NCI-H510A treated with DMSO at 0.1 percent for 48 hours (cell line): ENCODE measurements at places on chromosomes 2 and 18.

GRCh38 chr18:23716516-23716915, 27.3 kb downstream of the LAMA3 start:
- DNase-seq: no peak

GRCh38 chr2:174974131-174974530, 31.1 kb downstream of the CHN1 start:
- no peak for DNase-seq

- no peak for DNase-seq
Measured at GRCh38 chr18:2410688-2411087, 160.6 kb downstream of the METTL4 start.

DNA sequence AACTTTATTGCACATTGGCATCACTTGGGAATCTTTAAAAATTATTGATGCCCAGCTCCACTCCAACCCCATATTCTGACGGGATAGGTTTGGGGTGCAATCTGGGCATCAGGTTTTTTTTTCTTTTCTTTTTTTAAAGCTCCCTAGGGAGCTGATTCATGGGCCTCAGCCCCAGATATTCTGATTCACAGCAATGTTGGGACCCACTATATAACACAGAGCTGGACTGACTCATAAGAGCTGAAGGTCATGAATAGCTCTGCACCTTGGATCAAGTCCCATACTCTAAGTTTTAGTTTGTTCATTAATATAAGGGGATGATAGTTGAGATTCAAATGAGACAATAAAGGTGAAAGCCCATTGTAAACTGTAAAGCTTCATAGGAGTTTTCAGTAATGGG, 191.1 kb upstream of the REV1 start:
- DNase-seq: no peak

DNA sequence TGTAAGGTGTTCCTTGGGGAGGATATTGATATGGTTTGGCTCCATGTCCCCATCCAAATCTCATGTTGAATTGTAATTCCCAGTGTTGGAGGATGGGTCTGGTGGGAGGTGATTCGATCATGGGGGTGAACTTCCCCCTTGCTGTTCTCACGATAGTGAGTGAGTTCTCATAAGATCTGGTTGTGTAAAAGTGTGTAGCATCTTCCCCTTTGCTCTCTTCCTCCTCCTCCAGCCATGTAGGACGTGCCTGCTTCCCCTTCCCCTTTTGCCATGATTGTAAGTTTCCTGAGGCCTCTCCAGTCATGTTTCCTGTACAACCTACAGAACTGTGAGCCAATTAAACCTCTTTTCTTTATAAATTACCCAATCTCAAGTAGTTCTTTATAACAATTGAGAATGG, 458.7 kb downstream of the LPIN1 start:
- no peak for DNase-seq

- DNase-seq: no peak
Measured at GRCh38 chr2:105399207-105399861, 483 bp upstream of the FHL2 start.

DNA sequence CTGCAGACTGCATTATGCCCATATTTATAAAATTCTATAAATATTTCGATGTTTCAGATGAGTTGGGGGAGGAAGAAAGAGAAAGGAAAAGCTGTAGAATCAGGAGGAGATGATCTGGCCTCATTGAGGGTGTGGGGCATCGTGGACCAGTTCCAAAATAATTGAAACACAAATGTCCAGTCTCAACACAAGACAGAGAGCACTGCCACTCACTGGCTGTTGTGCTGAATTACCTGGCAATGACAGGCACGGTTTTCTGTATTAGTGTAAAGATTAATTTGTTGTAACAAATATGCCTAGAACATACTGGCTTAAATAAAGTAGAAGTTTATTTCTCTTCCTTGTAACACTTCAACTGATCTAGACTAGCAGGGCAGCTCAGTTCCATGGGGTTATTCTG, 24.1 kb downstream of the POLE4 start:
- DNase-seq: no peak

- DNase-seq: no peak
Measured at GRCh38 chr2:241814393-241814642, 5.3 kb downstream of the NEU4 start.

- DNase-seq: no peak
Measured at GRCh38 chr2:54666131-54666633, 57.3 kb upstream of the EML6 start.
